ENCODE measurements at places on chromosomes 2 and 18. TPM values are rescaled to one million over a fixed set of nuclear protein-coding genes. Genes with fewer than 3 reads are reported as not detected.

POTEJ gene
- not detected for total RNA-seq

GRHL1 gene
- total RNA-seq = 0.25 TPM

ACMSD gene
- not detected for total RNA-seq

PRSS56 gene
- total RNA-seq = not detected

FER1L5 gene
- total RNA-seq = not detected

FOXI3 gene
- not detected for total RNA-seq

TFCP2L1 gene
- total RNA-seq = not detected

TNFAIP6 gene
- total RNA-seq = 1.5 TPM

GPR35 gene
- total RNA-seq = 0.75 TPM

GRCh38 chr18:59878644-59879043 is 21.2 kb upstream of the PMAIP1 start:
- DNase-seq = no peak

DNA sequence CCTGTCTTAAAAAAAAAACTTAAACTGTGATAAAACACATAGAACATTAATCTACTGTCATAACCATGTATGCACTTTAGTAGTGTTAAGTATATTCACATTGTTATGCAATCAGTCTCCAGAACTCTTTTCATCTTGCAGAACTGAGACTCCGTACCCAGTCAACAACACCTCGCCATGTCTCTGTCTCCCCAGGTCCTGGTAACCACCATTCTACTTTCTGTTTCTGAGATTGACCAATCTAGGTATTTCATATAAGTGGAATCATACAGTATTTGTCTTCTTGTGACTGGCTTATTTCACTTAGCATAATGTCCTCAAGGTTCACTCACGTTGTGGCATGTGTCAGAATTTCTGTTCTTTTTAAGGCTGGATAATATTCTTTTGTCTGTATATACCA is 290.8 kb upstream of the CXCR4 start:
- DNase-seq = no peak

DNA sequence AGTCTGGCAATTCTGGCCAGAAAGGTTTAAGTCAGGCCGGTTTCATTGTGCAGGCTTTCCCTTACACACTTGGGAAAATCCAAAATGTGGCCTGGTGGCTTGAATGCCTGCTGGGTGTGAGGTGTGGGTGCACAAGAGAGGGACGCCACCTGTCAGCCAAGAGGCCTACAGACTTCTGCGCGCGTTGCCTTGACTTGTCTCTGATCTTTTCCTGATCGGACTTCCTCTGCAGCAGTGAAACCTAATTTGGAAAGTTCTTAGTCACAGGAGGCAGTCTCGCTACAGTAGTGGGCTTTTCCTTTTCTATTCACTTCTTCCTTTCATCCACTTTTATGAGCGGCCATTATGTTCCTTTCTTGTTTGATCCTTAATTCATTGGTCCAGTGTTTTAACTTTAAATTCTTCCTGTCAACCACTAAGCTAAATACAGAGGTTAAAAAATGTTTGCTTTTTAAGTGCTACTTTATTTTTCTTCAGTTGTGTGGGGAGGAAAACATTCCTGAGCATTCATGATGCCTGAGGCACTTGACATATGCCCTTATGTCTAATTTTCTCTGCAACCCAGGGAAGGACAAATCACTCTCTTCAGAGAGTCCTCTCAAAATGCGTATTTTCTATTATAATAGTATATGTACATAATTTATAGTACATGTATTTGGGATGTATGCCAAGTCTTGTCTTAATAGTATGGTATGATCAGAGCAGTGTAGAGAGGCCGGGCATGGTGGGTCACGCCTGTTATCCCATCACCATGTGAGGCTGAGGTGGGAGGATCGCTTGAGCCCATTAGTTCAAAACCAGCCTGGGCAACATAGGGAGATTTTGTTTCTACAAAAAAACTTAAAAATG is 128.9 kb downstream of the WDSUB1 start:
- DNase-seq = no peak

DNA sequence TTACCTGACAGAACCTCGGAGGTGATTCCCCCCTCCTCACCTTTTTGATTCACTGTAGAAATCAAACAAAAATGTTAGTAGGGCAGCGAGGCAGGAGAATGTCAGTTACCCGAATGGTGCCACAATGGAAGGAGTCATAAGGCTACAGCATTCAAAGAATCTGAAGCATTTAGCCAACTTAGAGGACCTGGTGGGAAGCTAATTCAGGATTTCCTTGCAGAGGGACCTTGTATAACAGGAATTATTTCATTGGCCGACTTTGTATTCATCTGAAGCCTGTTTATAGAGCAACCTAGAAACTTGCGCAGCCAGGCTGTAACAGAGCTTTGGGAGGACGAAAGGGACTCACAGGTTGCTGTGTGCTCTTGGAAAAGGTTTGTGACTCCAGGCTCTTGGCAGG is 129.1 kb upstream of the MMADHC start:
- no peak for DNase-seq

DNA sequence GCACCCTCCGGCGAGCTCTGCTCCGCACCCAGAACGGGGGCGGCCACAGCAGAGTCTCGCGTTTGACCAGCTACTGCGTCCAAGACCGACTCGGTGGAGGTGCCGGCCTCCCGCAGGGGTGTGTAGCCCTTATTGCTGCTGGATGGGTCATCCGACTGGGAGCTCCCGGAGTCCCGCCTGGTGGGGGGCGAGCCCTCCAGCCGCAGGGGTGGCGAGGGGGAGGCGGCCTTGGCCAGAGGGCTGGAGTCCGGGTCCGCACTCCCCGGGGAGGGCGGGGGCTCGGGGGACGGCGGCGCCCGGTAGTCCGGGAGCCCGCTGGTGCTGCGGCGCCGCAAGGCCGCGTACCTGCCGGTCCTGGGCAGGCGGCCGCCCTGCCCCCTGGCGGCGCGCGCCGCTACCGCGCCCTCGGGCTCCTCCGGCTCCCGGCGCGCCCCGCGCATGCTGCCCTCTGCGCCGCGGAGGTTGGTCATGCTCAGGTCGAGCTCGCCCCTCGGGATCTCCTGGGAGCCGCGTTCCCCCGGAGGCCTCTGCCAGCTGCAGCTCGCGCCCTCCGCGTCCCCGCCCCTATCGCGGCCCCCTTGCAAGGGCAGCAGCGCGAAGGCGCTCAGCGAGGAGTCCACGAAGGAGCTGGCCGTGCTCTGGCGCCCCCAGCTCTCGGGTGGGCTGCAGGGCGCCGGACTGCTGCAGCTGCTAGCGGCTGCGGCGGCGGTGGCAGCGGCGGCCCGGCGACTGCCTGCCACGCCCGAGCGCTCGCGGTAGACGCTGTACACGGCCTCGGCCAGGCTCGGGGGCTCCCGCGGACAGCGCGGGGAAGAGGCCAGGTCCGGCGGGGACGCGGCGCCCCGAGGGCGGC is 4.8 kb downstream of the TMEM200C start:
- DNase-seq = no peak

- no peak for DNase-seq
Measured at GRCh38 chr18:23887035-23887434, 127.5 kb upstream of the TTC39C start.

DNA sequence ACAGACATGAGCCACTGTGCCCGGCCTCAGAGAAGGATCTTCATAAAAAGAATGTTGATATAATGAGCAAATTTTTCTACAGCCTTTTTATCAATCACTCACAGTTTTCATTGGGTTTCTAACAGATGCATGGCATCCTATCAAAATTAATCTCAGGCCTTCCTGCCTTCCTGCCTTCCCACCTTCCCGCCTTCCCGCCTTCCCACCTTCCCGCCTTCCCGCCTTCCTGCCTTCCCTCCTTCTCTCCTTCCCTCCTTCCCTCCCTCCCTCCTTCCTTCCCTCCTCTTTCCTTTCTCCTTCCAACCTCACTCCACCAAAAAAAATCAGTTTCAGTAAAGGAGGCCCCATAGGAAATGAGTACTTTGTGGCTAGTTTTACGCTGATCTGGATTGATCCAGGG is 48.4 kb downstream of the CARF start:
- DNase-seq = no peak

DNA sequence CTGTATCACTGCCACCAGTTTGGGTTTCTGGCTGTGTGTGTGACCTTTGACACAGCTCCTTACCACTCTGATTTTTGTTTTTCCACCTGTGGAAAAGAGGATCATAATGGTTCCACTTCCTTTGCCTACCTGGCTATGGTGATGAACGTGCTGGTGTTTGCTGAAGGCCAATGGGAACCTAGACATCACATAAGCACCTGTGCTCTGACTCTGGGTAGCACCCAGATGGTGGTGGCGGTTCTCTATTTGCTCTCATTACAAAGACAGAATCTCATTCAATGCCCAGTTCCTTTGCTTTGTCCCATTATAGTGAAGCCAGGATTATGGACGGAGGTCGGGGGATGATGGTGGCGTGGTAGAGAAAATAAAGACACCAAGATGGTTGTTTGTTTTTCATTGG is 121.2 kb upstream of the GATA6 start:
- no peak for DNase-seq

DNA sequence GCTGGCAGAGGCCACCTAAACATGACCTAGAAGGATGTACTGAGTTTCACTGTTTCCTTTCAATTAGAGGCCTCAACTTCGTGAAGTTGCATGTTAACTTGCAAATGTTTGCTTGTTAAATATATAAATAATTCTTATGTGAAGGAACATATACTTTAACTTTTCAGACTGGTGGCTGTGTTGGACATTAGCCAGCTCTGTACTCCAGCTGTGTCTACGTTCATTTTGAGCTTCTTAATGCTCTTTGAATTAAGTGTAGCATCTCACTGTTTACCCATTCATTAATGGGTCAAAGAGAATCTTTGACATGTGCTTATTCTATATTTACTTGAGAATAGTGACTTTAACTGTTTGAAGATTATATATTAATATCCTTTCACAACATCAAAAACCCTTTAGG is 823.2 kb upstream of the ID2 start:
- DNase-seq = no peak

DNA sequence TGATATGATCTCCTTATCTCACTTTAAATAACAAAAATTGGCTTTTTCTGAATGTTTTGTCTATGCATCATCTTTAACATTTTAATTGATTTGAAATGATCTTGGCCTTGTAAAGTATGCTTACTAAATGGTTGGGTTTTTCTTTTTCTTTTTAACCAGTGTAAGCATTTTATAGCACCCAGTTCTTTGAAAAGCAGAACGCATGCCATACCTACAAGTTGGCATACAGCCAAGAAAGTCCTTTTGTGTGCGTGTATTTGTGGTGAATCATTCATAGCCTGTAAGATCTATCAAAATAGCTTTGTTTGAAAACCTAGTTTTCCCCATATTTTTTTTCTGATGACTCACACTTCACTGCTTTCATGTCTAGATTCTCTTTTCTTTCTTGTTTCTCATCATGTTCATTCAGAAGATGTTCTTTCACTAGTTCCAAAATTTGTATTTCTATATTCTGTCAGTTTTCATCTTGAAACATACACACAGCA is 4.1 kb upstream of the VRK2 start:
- DNase-seq = peak; percentile 66

DNA sequence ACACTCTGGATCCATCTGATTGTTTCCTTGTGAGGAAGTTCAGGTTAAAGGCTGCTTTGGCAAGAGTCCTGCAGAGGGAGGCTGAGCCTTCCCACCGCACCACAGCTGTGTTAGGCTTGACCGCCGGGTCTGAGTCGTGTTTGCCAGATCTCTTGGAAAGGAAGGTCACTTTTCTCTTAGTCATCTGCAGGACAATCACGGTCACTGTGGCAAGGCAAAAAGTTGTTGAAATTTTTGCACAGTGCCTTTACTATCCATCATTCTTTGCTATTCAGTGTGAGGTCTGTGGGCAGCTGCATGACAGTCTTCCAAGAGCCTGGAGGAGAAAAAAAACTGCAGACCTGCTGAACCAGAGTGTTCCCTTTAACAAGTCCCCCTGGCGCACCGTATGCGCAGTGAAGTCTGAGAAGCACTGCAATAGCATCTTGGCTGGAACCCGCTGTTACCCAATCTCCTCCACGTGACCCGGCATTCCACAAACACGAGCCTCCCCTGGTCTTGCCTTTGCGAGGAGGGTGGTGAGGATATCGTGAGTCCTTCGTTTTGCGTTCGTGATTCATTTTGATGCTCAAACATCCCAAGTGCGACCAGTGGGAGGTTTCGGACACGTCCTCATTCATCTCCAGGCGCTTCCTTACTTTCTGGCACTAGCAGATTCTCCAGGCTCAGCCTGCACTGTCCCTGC is 23.0 kb downstream of the BIN1 start:
- DNase-seq = peak; percentile 86

- DNase-seq = no peak
Measured at GRCh38 chr18:1094409-1094808, 189.7 kb downstream of the ADCYAP1 start.

- no peak for DNase-seq
Measured at GRCh38 chr2:231344851-231345250, 50.7 kb upstream of the B3GNT7 start.

DNA sequence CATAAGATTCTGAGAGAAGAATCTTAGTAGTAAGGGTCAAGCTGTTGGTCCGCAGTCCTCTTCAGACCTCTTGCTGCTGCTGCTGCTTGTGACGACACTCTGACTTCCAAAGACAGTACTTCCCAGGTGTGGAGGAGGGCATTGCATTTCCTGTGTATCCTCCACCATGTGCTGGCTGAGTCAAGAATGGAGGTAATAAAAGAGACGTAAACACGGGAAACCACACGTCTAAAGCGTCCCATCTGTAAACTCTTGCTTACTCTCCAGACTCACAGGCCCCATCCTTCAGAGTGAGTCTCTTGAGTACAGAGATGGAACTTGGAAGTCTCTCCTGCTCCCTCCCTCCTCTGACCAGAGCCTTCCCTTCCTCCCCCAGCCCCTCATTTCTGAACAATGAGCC is 25.6 kb downstream of the KLHL29 start:
- peak; percentile 56 for DNase-seq

DNA sequence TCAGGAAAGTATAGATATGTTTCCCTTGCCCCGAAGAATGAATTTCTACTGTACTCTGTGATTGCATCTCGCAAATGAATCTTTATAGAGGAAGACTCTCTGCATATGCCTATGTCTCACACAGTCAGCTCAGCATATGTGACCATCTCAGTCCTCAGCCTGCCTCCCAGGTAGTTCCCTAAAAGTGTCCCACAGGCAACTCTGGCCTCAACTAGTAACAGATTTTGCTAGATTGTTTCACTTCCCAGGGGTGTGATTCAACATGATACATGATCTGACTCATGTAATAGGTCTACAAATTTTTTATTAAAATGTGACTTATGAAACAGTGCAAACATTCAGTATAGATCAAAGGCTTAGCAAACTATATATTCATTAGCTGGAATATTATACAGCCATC is 296.6 kb upstream of the CRIM1 start:
- no peak for DNase-seq

- DNase-seq = peak; percentile 27
Measured at GRCh38 chr2:173354073-173354581, 545 bp upstream of the CDCA7 start.

Measured in H4 (cell line).